ENCODE measurements at places on chromosomes 2 and 18.

DNA sequence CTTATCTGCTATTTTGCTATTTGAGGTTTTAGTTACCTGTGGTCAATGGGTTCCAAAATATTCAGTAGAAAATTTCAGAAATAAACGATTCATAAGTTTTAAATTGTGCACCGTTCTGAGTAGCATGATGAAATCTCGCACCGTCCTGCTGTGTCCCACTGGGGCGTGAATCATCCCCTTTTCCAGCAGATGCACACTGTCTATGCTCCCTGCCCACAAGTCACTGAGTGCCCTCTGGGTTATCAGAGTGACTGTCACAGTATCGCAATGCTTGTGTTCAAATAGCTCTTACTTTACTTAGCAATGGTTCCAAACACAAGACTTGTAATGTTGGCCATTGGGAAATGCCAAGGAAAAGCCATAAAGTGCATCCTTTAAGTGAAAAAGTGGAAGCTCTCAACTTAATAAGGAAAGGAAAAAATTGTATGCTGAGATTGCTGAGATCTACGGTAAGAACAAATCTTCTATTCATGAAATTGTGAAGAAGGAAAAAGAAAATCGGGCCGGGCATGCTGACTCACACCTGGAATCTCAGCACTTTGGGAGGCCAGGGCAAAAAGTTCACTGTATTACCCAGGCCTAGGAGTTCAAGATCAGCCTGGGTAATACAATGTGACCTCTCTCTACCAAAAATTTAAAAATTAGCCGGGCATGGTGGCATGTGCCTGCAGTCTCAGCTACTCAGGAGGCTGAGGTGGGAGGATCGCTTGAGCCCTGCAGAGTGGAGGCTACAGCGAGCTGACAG lies 13.3 kb downstream of the COL4A3 start:
- DNase-seq: no peak

DNA sequence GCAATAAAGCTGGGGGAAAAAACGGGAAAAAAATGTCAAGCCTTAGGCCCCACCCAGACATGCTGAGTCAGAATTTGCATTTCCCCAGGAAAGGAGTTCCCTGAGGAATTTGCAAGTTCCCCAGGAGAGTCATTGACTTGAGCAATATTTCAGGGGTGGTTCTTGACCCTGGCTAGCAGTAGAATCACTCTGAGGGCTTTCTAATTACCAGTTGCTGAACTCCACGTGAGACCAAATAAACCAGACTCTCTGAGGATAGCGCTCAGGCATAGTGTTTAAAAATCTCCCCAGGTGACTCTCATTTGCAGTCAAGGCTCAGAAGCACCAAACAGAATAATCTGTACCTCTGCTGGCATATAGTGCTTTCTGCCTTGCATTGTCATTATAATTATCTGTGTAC lies 48.7 kb downstream of the C1QL2 start:
- no peak for DNase-seq

GRCh38 chr2:81895620-81896250 lies 1591.2 kb upstream of the LRRTM1 start:
- no peak for DNase-seq

DNA sequence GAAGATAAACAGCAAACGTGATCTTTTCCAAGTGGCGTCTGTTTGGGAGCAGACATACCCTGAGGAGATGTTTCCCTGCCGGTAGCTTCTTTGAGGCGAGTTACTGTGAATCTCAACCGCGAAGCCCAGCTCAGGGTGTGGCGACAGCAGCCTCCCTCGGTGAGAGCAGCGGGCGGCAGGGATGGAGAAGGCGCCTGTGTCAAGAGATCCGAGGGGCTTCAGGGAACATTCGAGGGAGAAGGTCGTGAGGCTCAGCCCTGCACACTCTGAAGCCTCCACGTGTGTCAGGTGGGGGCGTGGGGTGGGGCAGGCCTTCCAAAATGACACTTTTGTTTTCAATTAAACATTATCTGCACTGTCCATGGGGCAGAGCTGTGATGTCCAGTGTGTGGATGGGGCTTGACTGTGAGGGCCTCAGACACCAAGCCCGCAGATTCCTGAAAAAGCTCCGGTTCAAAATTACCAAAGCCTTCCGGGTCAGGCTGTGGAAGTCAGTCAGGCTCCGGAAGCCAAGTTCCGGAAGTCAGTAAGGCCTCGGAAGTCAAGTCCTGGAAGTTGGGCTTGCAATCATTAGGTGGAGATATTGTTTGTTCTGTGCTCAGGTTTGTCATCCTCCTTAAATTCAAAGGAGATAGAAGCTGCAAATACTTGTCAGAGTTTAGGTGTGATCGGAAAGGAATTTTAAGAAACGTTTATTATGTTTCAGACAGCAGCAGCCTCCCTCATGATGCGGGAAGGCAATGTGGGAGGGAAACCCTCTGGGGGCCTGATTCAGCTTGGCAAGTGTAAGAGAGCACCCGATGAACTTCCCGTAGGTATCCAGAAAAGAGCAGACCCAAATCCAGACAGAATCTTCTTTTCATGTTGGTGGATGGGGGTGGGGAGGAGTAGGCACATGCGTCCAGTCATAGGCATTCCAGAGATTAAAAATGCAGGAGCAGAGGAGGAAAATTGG lies 20.7 kb downstream of the SMIM21 start:
- DNase-seq: no peak

- DNase-seq: no peak
These were observed 879.9 kb upstream of the CDH2 start for GRCh38 chr18:29056800-29057199.

DNA sequence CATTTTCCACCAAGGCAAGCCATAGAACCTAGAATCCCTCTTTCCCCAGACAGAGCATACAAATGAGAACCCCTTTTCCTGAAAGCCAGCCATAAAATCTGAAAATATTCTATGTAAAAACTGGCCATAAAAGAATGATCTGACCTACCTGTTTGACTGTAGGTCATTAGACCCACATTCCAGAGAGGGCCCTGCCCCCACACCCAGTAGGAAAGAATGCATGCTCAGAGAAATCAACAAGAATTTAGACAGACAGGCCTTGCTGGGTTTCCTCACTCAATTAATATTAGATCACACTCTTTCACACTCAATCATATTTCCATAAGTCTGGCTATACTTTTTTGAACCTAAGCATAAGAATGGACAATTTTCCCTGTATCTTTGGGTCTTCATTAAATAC lies 929.5 kb downstream of the ERBB4 start:
- DNase-seq: no peak

- no peak for DNase-seq
These were observed 1.4 kb downstream of the RMC1 start for GRCh38 chr18:23504720-23505119.

GRCh38 chr2:47190188-47190881 lies 35.2 kb upstream of the STPG4 start:
- no peak for DNase-seq

GRCh38 chr18:54197747-54198411 lies 26.6 kb downstream of the MBD2 start:
- DNase-seq: no peak

DNA sequence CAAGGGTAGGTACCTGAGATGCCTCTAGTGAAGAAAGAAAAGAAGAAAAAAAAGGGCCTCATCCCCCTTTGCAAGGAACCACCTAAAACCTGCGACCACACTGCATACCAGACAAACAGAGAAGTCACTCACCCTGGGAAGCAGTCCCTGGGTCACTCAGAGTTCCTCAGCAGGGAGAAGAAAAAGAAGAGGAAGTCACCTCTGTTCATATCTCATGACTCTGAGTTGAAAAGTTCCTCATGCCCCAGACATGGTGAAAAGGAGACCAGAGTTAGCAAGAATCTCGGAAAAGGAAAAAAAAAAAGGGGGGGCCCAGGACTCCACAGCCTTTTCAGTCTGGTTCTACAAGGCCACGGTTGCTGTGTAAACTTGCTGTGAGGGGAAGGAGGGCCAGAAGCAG lies 478.4 kb upstream of the NRXN1 start:
- no peak for DNase-seq

GRCh38 chr2:218727502-218728165 lies 17.0 kb downstream of the TTLL4 start:
- no peak for DNase-seq

Data from HCT116 (cell line).